ENCODE measurements at places on chromosomes 3 and 15. TPM values are rescaled to one million over a fixed set of nuclear protein-coding genes. Genes with fewer than 3 reads are reported as not detected.

The IL17RB gene
- total RNA-seq = 1.6 TPM

The FBN1 gene
- total RNA-seq = 439 TPM

The TFG gene
- total RNA-seq = 60.0 TPM

The DAZL gene
- not detected for total RNA-seq

The ATP8B4 gene
- 15.1 TPM for total RNA-seq

The NR1I2 gene
- total RNA-seq = under 0.01 TPM

The FBXO40 gene
- 4.2 TPM for total RNA-seq

The EPHA3 gene
- 27.7 TPM for total RNA-seq

Measured in skeletal muscle tissue (tissue), 5 donors.